ENCODE measurements at places on chromosomes 1 and 21.

DNA sequence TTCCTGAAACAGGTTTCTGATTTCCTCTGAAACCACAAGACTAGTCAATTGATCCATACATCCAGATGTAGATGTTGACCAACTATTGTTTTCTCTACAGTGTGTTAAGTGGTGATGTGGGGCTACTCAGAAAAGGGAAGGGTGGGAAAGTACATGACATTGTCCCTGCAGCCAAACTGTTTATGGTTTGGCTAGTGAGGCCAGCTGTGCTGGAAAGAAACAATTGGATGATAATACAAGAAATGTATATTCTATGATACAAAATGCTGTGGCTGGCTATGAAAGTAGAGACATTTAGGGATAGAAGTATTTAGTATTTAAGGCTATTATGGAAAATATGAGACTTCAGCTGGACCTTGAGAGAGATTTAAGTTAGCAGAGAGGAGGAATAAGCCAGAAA, 244.5 kb downstream of the ADGRL2 start:
- DNase-seq: no peak

GRCh38 chr1:33298623-33299277, 22.1 kb downstream of the A3GALT2 start:
- DNase-seq: peak; percentile 36

- DNase-seq: no peak
Observed at GRCh38 chr1:222521299-222522104, 26.4 kb downstream of the HHIPL2 start.

- DNase-seq: no peak
Observed at GRCh38 chr1:172909606-172910326, 141.0 kb downstream of the TNFSF18 start.

DNA sequence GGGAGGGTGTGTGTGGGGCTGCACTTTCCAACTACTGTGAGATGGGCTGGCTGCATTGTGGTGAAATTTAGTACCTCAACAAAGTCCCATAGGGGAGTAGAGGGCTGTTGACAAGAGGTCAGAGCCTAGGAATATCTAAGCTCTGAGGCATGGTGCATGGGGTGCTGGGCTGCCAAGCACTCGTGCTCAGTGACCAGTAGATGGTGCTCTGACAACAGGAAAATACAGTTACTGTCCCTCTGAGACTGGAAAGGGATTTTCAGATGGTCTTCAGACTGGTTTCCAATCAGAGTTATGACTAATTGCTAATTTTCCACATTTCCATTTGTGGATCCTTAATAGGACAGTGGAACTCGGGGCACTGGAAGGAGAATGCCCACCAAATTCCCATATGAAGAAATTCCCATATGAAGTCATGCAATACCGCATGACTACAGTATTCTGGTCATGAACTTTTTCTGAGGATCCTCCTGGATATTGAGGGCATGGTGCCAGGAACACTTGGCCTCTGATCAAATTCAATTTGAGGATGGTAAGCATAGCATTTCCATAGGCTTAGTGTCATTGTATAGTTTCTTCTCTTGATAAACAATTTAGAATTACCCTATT, 4.1 kb upstream of the CACNA1E start:
- no peak for DNase-seq

DNA sequence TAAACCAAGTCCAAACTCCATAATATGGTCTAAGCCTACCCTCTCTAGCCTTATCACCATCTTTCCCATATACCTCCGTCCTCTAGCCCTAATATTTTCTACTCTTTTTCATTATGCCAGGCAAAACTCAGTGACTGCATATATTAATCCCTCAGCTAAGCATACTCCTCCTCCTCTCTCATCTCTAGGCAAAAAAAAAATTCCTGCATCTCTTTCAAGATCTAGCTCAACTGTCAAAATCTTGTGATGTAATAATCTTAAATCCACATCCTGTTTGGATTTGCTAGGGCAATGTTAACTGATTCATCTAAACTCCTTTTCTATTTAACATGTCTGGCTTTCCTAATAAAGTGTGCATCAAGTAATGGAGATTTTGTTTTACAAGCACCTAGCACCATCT, 20.4 kb downstream of the PRPF38A start:
- no peak for DNase-seq

GRCh38 chr1:171351961-171352360, 38.0 kb downstream of the FMO4 start:
- no peak for DNase-seq

GRCh38 chr1:203754455-203754864, 10.5 kb upstream of the LAX1 start:
- no peak for DNase-seq

DNA sequence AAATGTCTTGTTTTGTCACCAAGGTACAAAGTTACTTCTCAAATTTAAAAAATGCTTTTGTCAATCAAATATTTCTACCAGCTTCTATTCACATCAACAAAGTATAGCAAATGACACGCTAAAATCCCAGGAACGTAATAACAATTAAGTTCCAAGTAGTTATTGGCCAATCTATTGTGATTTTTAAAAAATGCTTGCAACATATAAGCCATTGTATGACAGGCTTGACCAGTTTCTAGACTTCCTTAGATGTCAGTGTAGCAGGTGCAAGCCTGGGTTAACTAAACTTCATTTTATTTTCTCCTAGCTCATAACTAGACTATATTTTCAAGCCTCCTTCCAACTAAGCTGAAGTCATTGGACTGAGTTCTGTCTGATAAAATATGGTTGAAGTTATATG, 494.5 kb upstream of the PKN2 start:
- DNase-seq: no peak

- no peak for DNase-seq
Observed at GRCh38 chr1:228075801-228076271, 6.7 kb upstream of the ARF1 start.

GRCh38 chr1:179091691-179092165, 9.9 kb downstream of the TOR3A start:
- DNase-seq: no peak

- DNase-seq: no peak
Observed at GRCh38 chr1:203278082-203278884, 27.0 kb upstream of the BTG2 start.

DNA sequence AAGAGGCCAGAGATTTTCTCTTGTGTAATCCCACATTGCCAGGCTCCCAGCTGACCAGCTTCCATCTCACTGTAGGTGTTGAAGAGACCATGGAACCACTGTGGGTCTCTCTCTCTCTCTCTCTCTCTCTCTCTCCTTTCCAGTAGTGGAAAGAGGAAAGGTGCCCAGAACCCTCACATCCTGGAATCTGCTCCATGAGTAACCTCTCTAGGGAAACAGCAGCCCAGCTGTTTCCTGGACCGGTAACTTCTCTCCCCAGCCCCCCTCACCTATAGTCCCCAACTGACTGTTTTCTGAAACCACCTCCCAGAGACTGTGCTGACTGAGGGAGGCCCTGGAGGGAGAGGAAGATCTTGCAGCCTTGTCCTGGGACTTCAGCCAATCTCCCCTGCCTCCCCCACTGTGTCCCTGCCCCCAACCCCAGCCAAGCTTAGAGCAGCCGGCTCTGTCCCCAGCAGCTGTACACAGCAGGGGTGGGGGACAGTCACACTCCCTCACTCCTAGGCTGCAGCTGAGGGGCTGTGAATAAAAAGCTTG, 20.6 kb upstream of the SLC45A3 start:
- no peak for DNase-seq

- DNase-seq: no peak
Observed at GRCh38 chr1:156698995-156699394, 6.4 kb downstream of the CRABP2 start.
